ENCODE measurements at places on chromosomes 11 and 22.

DNA sequence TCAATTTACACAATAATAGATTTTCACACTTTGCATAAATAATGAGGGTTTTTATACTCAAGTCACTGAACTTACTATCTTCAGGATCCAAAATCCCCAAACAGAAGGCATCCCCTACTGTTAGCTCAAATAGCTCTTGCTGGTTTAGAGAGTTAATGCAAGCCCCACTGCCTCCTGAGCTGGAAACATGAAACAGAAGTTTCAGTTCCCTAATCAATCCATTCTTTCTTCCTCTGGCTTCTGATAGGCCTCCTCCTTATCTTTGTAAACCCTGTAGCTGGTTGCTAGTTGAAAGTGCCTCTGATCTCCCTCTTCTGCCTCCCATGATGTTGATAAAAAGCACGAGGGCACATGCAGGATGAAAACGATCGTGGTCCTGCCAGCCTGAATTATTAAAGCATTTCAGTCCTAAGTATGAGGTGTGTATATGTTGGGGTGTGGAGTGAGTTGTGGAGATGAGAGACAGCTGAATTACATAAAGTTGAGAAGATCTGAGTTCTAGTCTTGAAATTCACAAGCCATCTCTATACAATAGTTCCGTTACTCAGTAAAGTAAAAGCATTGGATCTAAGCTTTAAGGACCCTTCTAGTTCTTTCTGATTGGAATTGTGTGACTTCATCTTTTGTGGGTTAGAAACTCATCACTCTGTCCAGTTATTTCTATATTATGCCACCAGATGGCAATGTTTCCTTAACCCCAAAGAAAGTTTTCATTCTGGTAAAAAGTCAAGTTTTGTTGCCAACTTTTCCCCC lies 35.0 kb upstream of the EHF start:
- no peak for DNase-seq

- no peak for DNase-seq
Measured at GRCh38 chr11:45365961-45366618, 79.9 kb upstream of the SYT13 start.

DNA sequence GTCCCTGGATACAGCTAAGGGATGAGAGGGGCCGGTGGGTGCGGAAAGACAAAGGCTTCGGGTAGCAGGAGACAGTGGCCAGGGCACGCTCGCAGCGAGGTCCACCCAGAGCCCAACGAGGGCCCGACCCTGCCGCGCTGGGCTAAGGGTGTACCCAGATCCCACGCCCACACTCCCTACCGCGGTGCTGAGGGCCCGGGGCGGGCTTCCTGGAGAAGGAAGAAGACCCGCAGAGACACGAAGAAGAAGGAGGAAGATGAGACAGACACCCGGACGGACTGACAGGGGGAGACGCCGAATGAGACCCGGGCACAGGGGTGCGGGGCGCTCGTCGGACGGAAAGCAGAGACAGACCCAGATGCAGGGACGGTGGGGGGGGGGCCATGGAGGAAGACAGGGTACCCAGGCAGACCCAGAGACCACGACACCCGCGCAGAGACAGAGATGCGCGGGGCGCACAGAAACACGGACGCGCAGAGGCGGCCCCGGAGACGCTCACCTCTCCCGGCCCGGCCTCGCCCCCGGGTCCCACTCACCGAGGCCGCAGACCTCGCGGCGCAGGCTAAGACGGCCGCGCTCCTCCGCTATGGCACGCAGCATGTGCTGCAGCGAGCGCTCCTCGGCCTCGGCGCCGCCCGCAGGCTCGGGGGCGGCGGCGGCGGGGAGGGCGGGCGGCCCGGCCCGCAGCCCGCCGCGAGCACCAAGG lies 437 bp downstream of the KIAA0930 start:
- peak; percentile 79 for DNase-seq

DNA sequence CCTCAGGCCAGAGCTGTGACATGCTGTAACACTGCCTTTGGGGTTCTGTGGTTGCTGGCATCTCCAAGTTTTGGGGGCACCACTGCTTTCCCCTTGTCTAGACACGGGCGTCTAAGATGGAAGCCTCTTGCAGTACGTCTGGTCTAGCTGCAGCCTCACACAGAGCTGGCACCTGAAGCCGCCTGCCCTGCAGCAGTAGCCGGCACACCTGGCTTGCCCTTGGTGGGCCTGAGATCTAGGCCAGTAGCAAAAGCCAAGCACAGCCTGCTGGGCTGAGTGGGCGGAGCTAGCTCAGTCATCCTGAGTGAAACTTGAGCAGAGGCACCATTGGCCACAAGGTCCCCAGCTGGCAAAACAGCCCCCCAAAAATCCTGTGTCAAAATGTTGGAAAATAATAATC lies 154.2 kb downstream of the DLG2 start:
- no peak for DNase-seq
